ENCODE measurements at places on chromosomes 5 and 9. TPM values are rescaled to one million over a fixed set of nuclear protein-coding genes. Genes with fewer than 3 reads are reported as not detected.

CEL gene
- total RNA-seq = 0.88 TPM

CLIC3 gene
- total RNA-seq = 3.7 TPM

FOXD4 gene
- total RNA-seq = 0.34 TPM

CAMK2A gene
- total RNA-seq = 1.1 TPM

ZNF608 gene
- total RNA-seq = 0.66 TPM

NPM1 gene
- 3,458 TPM for total RNA-seq

ST8SIA4 gene
- total RNA-seq = 0.22 TPM

ECM2 gene
- not detected for total RNA-seq

PCDHGA7 gene
- 0.79 TPM for total RNA-seq

QRFP gene
- total RNA-seq = not detected

All from A549 treated with ZK216348 at 1 μM for 4 hours (cell line).